ENCODE measurements at places on chromosomes 2 and 18. TPM values are rescaled to one million over a fixed set of nuclear protein-coding genes. Genes with fewer than 3 reads are reported as not detected.

Gene SGPP2
- total RNA-seq: 11.2 TPM

DNA sequence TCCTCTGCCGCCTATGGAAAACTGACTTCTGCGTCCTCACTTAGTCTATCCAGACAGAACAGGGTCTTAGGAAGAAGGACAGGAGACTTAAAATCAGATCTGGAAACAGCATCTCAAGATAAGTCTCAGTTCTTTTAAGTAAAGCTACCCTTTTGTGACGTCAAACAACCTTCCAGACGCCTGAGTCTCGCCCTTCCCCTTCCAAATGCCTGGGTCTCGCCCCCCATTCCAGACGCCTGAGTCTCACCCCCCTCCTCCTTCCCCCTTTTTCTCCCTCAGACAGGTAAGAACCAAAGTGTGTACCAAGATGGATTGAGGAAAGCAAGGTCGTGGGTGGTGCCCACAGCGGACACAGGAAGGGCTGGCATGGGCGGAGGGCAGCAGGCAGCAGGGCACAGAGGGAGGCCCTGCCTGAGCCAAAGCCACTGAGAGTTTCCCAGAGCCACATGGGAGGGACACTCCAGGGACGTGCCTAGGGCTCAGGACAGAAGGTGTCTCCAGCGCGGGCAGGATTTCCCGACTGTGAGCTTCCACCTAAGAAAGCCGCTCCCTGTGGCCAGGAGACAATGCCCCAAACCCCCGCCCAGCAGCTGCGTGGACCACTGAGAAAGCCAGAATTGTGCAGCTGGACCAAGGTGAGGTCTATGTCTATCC, 51.3 kb downstream of the ANKMY1 start:
- DNase-seq: no peak

Gene GRB14
- total RNA-seq: 1.1 TPM

DNA sequence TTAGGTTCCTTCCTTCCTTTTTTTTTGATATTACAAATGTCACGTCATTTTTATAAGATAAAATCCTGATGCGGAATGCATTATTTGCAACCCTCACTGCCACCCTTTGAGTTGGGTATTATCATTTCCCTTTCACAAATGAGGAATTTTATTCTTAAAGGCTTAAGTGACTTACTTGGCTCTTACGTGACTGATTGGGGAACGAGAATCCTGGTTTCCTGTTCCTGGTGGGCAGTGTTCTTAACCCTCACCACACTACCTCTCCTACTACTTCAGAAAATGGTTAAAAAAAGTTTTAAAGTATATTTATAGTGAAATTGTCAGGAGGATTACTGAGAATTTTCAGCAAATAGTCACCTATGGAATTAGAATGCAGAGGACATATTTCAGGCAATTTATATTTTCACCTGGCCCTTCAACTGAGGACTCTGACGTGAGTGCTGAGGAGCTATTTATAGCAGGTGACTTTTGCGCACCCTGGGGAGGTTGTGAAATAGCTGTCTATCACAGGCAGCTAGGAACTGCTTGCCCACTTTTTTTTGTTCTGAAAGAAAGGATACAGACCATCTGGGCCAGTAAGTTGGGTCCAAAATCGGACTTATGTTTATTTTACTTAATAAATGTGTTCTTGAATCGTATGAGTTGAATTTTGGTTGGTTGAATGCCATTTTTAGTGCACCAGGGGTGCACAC, 18.7 kb upstream of the RASGRP3 start:
- DNase-seq: no peak

Gene SERPINB11
- total RNA-seq: not detected

Gene ZAP70
- total RNA-seq: 1.4 TPM
